ENCODE measurements at places on chromosomes 1 and 21. TPM values are rescaled to one million over a fixed set of nuclear protein-coding genes. Genes with fewer than 3 reads are reported as not detected.

Gene KRTAP19-8
- total RNA-seq, result not detected

Gene ANGPTL3
- total RNA-seq, result not detected

DNA sequence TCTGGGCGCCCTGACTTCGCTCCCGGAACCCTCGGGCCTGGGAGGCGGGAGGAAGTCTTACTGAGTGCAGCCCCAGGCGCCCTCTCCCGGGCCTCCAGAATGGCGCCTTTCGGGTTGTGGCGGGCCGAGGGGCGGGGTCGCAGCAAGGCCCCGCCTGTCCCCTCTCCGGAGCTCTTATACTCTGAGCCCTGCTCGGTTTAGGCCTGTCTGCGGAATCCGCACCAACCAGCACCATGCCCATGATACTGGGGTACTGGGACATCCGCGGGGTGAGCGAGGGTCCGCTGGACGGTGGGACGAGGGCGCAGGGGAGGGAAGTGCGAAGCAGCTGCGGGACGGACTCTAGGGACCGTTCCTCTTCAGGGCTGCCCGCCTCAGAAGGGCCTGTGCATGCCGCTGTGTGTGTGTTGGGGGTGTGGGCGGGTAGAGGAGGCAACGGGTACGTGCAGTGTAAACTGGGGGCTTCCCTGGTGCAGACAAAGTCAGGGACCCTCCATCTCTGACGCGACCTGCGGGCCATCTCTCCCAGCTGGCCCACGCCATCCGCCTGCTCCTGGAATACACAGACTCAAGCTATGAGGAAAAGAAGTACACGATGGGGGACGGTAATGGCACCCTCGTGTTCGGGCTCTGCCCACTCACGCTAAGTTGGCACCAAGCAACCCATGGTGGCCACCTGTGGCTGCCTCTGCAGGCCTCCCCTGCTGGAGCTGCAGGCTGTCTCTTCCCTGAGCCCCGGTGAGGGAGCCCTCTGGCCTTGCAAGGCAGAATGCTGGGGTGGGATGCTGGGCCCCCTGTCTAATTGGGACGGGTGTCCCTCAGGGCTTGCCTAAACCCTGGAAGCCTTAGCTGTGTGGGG, at the start of gene GSTM1:
GSTM1 (plus strand) TSS at position 177 of the 859 bp plus-strand sequence; CDS start at position 234, 57 bp downstream.
- DNase-seq, result no peak

DNA sequence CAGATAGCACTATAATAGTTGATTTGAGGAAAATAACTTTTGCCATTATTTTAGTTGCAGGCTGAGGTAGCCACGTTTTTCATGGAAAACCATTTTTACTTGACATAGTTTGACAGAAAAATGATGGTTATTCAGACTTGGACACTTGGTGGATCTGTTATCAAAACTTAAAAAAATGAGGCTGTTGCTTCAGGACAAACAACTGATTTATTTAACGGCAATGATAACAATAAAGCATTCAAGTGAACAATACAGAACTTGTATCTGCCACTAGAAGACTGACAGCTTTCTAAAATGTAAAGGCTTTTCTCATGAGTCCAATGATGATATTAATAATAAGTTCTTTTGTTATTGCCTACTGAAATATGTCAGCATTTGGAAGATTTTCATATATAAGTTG, 322.9 kb downstream of the BRINP3 start:
- peak; percentile 52 for DNase-seq

DNA sequence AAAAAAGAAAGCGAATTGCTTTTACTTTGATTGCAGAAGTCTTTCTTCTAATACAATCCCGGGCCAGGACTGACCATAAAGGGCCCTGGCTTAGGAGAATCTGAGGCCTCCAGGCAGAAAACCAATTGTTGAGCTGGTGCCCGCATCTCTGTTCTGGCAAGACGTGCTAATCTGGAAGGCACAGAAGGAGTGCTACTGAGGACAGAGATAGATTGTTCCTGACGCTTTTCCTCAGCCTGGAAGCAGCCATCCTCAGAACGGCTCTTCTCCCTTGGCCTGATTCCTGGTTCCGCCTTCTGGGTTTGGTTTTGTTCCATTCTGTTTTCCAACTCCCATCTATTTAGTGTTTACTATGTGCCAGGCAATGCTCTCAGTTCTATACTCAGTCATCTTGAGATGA, 44.8 kb upstream of the SPOCD1 start:
- DNase-seq, result no peak
